ENCODE measurements at places on chromosomes 6 and 20.
A peak's percentile ranks its signal among the peaks of the same experiment; 100 is the strongest.

GRCh38 chr20:45346851-45347250 lies 1.4 kb downstream of the SDC4 start:
- no peak for DNase-seq

DNA sequence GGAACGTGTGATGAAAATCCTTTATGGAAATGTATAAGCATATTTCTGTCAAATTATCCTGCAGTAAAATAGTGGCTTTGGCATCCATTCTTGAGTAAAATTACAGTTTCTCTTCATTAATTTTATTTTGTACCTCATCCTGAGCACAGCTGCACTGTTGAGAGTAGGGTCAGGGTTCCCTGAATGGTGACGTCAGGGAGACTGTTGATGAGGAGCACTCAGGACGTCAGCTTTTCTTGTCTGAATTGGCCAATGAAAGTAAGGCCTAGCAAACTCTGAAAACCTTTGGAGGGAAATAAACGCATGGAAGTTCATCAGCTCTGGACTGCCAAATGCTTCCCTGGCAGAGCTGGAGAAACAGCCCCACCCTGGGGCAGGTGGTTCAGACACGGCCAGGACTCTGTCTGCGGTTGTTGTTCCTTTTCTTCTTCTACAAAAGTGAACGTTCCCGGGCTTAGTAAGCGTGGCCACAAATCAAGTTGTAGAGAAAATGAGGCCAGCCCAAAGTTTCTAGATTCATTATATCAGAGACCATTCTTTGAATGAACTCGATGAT lies 179.7 kb upstream of the EXOC2 start:
- no peak for DNase-seq

- DNase-seq: peak; percentile 67
Observed at GRCh38 chr6:42923666-42924065, 5.6 kb upstream of the CNPY3 start.

- DNase-seq: no peak
Observed at GRCh38 chr20:10788055-10788454, 114.3 kb upstream of the JAG1 start.

DNA sequence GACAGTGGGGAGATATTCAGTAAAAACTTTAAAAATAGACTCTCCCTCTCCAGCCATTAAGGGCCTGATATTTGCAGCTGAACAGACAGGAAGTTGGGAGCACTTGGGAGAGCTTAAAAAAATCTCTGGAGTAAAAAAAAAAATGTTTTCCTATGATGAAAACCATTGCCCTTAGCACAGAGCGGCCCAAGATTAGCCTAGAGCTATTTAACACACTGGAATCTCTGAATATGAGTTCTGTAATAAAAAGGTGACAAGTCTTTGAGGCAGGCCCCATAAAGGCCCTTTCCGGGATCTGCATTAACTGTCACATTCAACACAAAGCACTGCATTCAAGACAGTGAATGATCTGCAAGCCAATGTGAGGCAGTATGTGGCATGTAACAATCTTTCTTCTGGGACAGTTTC lies 393.7 kb downstream of the ZFAND3 start:
- no peak for DNase-seq

GRCh38 chr6:44854712-44855443 lies 467.4 kb downstream of the CDC5L start:
- no peak for DNase-seq

GRCh38 chr6:25065666-25066065 lies 129.9 kb upstream of the RIPOR2 start:
- peak; percentile 40 for DNase-seq

- no peak for DNase-seq
Observed at GRCh38 chr20:35985806-35986205, 17.4 kb downstream of the CNBD2 start.

DNA sequence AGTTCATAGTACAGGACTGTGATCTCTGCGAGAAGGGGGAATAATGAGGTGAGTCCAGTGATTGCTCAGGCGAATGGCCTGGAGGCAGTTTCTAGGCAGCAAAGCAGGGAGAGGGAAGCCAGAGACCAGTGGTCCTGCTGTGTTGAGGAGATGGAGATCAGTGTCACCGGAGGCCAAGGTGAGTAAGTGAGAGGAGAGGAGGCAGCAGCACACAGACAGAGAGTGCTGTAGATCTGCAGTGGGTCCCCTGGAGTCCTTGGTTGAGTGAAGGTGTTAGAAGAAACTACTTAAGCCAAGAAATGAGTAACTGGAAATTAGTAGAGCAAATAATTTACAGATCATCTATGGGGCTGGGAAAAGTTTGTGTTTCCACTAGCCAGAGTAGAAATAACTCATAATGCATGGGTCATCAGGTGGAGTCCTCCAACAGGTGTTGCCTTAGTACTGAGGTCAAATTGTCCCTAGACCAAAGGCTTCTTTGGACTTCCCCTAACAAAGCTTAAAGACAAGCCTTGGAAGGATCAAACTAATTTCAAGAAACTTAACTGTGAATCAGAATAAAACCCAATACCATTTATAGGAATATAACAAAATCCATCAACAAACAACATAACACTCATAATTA lies 13.6 kb downstream of the HEBP2 start:
- DNase-seq: no peak

DNA sequence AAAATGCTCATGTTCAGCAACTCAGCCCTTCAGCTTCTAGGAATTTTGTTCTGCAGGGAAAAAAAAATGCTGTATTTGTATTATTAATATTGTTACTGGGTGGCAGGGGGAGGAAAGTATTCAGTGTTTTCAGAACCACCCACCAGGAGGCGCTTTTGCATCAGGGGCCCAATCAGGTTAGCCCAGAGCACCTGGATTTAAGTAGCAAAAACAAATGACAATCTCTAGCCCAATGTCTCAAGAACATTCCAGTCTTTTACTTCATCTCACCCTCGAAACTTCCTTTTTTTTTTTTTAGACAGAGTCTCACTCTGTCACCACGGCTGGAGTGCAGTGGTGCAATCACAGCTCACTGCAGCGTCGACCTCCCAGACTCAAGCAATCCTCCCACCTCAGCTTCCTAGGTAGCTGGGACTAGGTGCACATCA lies 635 bp upstream of the C20orf203 start:
- DNase-seq: peak; percentile 50

DNA sequence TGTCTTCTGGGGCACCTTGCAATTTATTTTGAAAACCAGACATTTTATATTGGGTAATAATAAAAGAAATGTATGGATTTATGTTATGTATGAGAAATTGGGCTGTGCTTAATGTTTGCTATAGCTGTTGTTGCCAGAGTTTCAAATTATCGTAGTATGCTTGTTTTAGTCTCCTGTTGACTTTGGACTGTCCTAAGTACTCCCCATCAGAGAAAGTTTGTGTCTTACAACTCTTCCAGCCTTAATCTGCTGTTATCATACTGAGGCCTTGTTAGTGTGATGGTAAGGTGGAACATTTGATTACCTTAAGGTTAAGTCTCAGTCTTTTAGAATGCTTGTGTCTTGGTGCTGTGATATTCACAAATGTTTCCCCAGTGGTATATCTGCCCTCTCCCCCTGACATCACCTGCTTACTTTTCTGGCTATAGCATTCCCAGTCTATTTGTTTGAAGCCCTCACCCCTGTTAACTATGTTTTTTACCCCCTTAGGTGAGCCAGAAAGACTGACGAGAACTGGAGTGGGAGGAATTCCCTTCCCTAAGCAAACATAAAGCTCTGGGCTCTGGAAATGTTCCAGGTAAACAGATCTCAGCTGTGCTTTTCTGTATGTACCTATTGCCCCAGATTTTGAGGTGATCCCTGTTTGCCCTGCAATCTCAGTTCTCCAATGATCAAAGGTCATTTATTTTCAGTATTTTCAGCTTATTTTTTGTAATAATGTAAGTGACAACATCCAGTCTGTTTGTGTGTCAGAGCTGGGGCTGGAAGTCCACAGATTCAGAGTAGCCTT lies 581.1 kb upstream of the CITED2 start:
- DNase-seq: no peak

DNA sequence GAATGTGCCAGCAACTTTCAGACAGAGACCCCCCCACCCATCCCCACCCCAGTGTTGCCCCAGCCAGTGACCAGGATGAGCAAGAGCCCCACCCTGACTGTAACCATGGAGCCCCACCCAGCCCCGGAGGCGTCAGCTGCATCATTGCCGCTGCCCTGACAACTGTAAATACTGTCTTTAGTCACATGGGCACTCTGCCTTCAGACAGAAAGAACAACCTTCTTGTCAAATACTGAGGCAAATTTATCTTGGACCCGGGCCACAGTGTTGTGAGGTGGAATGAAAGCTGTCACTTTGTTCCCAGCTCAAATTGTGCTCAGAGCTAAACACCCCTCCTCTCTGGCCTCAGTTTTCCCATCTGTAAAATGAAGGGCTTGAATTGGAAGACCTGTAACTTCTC lies 23.7 kb downstream of the MOCS3 start:
- peak; percentile 57 for DNase-seq

DNA sequence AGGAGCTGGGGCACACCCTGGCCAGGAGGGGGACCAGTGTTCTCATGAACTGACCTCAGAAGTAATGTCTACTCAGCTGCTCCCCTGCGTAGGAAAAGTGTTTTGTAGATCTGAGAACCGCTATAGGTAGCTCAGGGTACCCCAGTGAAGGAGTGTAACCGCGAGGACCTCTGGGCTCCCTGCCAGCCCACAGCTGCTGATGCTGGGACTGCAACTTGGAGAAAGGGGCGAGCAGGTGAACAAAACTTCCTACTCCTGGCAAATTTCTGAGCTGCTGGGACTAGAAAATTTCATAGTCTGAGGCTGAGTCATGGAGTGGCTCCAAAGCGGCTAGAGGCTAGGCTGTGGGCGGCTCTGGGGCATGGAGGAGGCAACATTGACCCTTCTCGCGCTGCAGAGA lies 51.9 kb downstream of the PYGB start:
- no peak for DNase-seq

- no peak for DNase-seq
Observed at GRCh38 chr6:36374972-36375371, 12.5 kb downstream of the ETV7 start.

DNA sequence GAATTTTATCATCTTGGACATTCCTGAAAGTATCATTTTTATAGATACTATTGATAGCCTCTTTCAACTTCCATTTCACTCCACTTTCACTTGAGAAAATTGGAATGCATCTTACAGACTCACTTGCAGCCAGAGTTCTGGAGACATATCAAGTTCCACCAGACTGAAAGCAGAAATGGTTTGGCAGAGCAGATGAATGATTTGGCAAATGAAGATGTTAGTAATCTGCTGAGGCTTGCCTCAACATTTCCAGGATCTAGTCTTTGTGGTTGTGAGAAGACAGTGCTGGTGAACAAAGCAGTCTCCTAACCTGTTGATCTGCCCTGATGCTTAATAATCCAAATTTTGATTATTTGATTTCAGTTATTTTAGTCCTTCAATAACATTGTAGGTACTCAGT lies 202.6 kb downstream of the TRDN start:
- no peak for DNase-seq

DNA sequence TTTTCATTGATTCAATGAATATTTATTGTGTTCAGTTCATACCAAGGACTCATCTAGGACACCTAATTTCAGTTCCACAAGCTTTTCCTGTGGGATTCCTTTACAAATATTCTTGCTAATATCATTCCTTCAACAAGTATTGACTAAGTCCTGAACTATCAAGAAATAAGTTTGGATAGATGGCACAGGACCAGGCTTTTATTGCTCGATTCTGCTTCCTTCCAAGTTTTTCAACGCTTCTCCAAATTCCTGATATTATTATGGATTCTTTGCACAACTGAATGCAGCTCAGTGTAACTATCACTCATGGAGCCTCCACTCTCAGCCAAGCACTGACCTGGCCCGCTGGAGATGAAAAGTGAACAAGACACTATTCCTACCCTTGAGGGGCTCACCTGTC lies 32.7 kb upstream of the COL21A1 start:
- no peak for DNase-seq

- DNase-seq: no peak
Observed at GRCh38 chr6:104625536-104625935, 234.2 kb downstream of the HACE1 start.

DNA sequence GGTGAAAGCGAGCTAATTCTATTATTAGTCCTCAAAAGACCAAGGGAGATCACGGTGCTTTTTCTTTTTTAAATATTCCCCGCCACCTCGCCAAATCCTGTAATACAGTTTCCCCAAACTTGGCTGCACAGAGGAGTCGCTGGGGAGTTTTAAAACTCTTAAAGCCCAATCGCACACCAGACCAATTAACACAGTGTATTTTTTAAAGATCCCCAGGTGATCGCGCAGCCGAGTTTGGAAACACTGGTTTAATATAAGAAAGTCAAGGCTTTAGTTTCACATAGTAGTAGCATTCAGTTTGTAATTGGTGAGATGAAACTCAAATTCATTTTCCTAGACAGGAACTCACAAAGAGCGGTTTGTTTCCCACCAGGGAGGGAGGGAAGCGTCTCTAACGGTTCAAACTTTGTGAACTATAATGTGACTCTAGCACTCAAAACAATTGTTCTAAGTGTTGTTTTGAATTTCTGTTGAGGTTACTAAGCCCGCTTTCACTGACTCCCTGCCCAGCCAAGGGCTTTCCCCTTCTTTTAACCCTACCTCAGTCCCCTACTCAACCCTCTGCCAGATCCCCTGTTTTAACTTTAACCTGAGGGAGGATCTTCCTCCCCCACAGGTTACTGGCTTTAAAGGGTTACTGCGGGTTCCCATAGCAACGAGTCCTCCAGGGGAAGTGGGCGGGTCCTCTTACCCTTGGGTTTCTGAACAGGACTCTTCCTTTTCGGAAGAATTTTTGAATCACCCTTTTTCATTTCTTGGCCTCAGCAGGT lies 25.7 kb upstream of the BTBD3 start:
- peak; percentile 69 for DNase-seq

DNA sequence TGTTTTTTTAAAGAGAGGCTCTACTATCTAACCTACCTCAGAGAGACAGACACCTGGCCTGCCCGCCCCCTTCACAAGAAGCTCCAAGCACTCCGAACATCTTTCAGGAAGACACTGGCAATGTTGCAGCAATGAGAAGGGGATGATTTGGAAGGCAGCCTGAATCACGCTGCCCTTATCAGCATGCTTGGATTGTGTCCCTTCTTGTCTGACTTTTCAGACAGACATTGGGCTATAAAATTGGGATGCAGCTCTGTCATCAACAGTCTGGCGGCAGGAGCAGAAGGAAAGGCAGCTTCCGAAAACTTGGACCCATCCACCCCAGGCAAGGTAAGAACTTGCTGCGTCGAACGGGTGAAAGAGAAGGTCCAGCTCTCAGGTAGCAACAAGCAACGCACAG lies 56.0 kb downstream of the CDK5RAP1 start:
- no peak for DNase-seq

- DNase-seq: no peak
Observed at GRCh38 chr6:5781966-5782556, 224.7 kb downstream of the NRN1 start.

GRCh38 chr20:21232546-21233280 lies 70.4 kb upstream of the XRN2 start:
- no peak for DNase-seq

GRCh38 chr6:136114661-136115060 lies 135.4 kb downstream of the MTFR2 start:
- DNase-seq: no peak

DNA sequence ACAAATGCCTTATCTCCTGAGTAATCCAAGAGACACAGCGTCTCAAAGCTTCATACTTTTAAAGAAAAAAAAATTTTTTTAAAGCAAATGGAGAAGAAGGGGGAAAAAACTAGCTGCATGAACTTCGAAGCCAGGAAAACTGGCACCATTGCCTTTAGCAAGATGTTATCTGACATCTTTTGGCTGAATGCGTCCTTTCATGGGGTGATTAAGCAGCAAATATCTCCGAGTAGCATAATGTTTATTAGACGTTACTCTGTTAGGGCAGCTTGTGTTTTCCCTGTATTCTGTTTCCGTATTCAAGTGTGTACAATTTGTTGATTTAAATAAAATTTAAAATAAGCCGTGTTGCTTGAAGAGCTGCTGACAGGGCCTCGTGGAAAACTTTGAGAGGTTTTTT lies 76.5 kb upstream of the TSHZ2 start:
- DNase-seq: no peak

- DNase-seq: no peak
Observed at GRCh38 chr6:34232901-34233300, 3.8 kb upstream of the HMGA1 start.
